ENCODE measurements at places on chromosomes 4 and X.

DNA sequence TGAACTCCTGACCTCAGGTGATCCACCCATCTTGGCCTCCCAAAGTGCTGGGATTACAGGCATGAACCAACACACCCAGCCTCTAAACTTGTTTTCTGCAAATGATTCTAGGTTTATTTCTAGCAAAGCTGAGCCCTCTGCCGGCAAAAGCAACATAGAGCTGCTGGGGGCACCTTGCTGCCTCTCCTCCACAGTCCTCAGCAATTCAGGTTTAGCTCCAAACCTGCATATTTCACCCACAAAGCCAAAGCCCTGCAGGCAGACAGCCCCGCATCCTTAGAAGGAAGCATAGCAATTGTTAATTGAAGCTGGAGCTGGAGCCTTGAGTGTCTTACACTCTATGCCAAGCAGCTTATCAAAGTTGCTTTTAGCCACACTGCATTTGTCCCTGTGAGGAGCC is 24.9 kb upstream of the OCIAD2 start:
- no peak for ATAC-seq

DNA sequence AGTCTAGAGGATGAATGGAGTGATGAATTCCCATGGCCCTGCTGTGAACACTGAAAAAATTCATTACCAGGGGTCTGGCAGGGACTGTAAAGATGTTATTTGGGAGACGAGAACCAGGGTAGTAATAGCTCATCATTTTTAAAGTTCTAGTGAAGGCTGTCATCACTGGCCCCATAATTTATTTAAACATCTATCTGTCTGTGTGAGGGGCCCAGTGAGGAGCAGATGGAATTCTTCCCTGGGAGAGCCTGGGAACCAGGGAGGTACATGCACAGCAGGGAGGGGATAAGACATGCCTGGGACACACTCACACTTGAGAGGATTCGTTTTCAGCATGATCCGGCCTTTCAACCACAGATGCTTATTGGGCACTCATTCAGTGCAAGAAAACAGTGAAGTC is 162.0 kb downstream of the PDGFRA start:
- ATAC-seq, result no peak

GRCh38 chr4:112099701-112100297 is 45.5 kb upstream of the FAM241A start:
- no peak for ATAC-seq

DNA sequence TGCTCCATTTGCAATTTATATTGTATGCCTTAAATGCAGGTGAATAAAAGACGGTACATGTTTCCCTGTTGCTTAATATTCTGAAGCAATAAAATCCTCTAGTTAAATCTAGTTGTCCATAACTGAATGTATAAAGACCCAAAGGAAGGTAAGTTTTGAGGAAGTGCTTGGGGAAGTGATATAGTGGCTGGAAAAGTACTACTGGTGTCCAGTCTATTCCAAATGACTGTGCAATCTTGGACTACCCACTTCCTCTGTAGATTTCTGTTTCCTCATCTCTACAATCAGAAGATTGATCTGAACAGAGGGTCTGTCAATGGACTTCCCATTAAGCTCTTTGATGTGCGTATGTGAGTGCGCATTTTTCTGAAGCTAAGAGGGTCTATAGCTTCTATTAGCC is 17.0 kb downstream of the SNCA start:
- ATAC-seq, result no peak

Measured in activated CD4-positive, CD25-positive, alpha-beta regulatory T cell treated with anti-CD3 and anti-CD28 coated beads, Interleukin-2, amount 50 U/mL, for 24 hours (primary cell).